ENCODE measurements at places on chromosomes 5 and 9.

- DNase-seq, result no peak
Observed at GRCh38 chr9:8850914-8851313, 1051.3 kb upstream of the DMAC1 start.

- no peak for DNase-seq
Observed at GRCh38 chr5:171575386-171575785, 155.9 kb downstream of the FGF18 start.

DNA sequence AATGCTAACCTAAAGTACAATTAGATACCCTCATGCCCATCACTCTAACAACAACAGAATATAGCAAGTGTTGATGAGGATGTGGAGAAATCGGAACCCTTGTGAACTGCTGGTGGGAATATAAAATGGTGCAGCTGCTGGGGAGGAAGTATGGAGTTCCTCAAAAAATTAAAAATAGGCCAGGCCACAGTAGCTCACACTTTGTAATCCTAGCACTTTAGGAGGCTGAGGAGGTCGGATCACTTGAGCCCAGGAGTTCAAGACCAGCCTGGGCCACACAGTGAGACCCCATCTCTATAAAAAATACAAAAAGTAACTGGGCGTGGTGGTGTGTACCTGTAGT, 18.0 kb upstream of the MRNIP start:
- DNase-seq, result no peak

DNA sequence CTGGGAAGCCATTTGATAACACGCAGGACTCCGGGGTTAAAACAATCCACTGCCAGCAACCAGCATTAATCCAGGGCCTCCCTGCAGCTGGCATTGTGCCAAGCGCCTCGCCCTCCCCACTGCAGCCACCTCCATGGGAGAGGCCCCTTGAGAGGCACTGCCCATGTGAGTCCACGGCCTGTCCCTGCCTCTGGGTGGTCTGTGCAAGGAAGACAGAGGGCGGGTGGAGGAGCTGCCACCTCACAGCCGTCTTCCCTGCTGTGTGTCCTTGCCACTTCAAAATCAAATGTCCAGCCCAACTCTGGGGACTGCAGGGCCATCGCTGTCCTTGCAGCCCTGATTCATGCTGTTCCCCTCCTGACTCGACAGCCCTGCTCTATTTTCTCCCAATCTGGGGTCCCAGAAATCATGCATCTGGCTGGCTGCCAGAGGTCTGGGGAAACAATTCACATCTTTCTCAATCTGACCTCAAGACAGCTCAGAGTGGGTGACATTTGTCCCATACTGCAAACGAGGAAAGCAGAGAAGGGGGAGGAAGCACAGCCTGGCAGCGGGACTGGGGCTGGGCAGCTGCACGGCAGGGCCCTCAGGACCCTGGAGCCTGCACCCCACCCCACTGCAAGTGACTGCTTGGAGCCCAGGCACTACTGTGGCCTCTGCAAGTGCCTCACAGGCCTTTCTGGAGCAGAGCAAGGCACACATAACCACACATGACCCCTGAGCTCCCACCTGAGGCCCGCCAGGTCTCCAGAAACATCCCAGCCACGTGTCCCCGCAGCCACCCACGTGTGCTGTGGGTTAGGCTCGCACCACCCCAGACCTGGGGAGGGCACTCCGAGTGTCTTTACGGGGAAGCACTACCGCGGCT, 15.7 kb downstream of the BRD3OS start:
- no peak for DNase-seq

DNA sequence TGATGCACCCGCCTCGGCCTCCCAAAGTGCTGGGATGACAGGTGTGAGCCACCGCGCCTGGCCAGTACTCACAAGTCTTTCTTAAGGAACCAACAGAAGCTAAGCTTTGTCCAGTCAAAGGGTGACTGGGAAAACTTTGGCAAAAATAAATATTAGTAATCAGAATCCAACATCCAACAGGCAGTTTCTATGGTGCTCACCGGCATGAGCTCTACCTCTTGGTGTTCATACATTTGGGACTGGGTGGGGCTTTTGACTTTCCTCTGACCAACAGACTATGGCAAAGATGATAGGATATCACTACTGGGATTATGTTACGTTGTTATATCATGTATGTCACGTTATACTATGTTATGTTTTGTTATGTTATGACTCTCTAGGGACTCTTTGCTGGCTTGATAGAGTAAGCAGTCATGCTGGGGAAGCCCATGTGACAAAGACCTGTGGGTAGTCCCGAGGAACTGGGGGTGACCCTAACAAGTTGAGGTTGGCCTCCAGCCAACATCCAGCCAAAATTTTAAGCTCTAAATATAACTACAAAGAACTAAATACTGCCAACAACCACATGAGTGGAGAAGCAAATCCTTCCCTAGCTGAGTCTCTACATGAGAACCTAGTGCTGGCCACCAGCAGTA, 6.0 kb downstream of the RASGEF1C start:
- no peak for DNase-seq

GRCh38 chr9:129446828-129447550, 173.9 kb downstream of the C9orf50 start:
- DNase-seq, result no peak

DNA sequence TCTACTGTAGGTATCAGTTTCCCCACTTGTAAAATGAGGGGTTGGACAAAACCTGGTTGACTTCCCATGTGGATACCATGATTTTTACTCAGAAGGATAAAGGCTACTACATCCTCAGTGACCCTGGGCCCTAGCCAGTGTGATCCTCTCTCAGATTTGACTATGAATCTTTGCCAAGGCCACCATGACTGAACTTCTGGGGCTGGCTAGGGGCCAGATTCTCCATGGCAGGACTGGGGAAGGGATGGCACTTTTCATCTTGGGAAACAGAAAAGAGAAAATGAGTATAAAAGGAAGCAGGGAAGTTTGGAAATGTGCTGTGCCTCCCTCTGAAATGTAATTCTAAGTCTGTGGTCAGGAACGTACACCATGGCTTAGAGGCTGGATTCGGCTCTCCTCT, 1.4 kb upstream of the FSTL4 start:
- DNase-seq, result no peak

GRCh38 chr5:39526914-39527477, 102.2 kb upstream of the DAB2 start:
- DNase-seq, result no peak

- DNase-seq, result no peak
Observed at GRCh38 chr9:101408374-101409078, 9.9 kb downstream of the ZNF189 start.

DNA sequence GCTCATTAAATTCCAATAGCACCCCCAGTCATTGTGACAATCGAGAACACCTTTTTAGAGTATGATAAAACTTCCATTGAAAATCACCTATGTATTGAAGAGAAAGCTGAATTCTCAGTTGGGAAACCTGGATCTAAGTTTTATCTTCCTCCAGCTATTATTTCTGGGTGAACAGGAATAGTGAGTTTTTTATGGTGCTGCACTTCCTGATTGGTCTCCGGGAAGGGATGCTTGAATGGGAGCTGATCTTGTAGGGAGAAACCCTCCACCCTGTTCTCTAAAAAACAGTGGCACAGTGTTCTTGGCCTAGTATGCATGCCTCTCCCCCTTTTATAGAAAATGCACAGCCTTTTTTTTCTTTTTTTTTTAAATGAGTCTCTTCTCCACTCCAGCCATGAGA, 112.2 kb downstream of the ACTBL2 start:
- DNase-seq, result no peak

- DNase-seq, result no peak
Observed at GRCh38 chr9:78215706-78216105, 20.2 kb upstream of the CEP78 start.

DNA sequence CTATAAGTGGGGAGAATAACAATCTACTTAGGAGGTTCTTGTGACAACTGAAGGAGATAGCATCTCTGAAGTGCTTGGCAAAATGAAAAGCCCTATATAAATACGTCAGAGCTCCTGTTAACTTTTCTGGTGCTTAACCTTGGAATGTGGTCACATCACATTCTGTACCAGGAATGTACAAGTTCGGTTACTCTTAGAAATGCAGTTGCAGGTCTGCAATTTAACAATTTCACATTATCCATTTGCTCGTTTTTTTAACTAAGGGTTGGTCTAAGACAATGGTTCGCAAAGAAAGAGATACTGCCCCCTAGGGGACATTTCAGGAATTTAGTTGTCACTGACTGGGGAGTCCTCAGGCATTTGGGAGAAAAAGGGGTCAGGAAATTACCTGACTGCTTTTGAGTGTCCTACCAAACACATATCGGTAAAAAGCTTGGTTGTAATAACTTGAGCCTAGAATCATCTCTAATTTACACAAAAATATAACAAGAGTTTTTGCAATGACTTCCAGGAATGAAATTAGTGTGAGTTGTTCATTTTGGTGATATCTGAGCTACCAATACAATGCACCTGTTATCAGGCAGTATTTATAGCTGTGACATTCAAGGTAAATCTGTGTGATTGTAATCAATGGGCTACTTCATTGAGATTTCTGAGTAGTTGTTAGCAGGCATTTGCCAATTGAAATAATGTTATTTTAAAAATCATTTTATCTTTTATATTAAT, 5.4 kb upstream of the HBEGF start:
- no peak for DNase-seq
